ENCODE measurements at places on chromosomes 1 and 21.

GRCh38 chr1:51230501-51231078 lies 5.5 kb upstream of the RNF11 start:
- no peak for DNase-seq

- DNase-seq = no peak
Measured at GRCh38 chr1:159122005-159122621, 45.5 kb upstream of the AIM2 start.

DNA sequence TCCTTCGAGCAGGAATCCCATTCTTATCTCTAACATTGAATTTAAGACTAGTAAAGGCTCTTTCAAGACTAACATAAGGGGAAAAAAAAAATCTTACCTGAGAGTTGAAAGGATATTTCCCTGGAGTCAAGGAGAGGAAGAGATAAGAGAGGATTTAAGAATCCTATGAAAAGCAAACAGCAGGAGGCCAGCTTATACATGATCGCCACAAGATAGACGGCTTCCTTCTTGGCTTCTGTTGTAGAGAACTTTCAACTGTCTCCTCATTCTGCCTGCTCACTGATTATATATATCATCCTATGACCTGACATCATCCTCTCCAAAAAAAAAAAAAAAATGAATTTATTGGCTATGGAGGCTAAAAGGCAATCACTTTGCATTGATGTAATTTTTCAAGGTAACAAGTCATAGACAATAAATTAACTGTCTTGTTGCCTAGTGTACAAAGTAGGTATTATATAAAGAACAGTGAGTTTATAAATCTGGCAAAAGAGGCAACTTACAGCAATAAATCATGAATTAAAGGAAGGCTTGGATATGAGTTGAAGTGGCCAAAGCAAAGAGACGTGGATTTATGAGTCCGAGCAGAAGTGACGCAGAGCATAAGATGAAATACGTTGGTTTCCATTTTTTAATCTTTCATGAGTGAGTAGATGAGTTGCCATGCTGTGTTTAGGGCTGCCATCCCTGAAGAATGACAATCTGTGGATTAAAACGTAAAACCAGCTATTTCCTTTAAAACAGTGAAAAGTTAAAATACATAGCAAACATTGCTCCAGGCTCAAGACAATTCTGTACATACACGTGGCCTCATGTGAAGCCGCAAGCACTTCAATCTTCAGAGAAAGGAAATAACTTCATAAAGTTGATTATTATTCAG lies at the start of gene UTS2:
UTS2 (minus strand) TSS at position 262 of the 880 bp plus-strand sequence; CDS start at position 200, 62 bp downstream.
- no peak for DNase-seq

DNA sequence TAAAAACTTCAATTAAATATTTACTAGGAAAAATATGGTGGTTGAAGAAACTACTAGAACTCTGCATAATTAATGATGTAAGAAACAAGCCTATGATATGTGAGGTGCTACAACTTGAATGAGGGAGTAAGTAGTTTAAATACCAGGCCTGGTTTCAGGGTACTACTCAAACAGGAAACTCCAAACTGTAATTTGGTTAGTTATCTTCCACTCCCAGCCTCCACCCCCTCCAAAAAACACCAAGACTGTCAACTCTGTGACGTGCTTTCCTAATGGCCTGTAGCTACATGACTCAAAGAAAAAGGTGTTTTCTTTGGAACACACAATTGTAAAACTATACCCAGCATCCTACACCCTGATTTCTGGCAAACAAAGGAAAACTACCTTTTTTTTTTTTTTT lies 55.9 kb upstream of the RCC1 start:
- DNase-seq = no peak

DNA sequence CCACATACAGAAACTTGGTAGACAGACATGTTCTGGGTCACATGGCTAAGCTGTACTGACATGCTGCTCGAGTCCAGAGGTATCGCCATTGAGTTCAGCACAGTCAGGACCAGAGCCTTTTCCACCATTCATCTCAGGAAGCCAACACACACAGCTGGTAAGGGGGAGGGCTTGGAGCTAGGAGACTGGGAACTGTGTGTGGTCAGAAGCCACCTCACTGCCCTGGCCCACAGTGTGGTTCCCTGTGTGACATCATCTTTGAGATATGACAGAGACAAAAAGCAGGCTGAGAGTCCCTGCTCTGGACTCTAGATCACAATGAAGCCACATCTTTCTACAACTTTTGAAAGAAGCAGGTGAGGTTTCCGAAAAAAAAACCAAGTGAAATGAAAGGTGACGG lies 107.2 kb downstream of the SIM2 start:
- no peak for DNase-seq

DNA sequence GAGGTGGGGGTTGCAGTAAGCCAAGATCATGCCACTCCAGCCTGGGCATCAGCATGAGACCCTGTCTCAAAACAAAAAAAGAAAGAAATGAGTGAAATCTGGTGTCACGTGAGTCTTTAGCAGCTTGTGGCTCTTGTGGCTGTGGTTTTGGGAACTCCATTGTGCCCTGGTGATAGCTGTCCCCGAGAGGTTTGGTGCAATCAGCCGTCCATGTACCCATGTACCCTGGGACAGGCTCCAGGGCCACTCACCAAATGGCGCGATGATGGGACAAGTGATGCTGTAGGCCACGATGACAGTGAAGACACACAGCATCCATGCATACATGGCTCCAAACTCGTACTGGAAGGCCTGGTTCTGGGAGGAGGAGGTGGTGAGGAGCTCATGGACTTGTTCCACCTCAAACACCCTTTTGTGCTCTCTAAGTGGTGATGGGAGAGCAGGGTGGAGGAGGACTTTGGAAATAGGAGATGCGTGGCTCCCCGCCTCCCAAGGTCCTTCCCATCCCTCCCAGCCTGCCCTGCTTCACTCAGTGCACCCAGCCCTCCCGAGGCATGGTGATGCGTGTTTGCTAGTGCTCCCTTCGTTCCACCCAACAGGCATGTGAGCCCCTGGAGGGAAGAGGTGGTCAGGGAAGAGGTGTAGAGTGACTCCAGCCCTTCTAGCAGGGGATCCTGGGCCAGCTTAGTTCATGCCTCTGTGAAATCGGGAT lies 29.6 kb downstream of the TMEM63A start:
- DNase-seq = no peak

DNA sequence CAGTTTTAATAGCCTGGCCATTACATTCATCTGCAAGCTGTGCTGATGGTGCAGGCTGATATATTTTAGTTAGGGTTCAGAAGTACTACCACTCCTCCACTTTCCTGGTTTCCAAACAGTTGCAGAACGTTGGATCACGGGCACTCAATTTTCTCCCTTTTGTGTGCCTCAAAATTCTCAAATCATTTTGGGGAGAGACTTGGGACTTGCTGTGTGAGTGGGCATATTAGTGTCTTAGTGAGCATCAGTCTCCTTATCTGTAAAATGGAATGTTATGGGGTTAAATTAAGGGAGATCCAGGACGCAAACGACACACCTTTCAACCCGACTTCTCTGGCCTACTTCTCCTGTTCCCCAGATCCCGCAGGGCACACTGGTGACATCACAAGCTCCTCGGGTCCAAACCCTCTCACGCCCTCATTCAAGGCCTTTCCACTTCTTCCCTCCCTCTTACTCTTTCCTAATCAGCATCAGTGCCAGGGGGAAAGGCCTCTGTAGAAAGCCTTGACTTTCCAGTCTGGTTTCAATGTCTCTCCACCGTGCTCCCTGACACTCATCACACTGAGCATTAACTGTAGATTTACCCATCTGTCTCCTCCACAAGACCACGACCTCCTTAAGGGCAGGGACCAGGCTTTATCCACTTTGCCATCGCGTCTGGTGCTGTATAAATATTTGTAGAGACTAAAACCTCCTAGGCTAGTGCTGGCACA lies 1.2 kb downstream of the PIGP start:
- peak; percentile 52 for DNase-seq

GRCh38 chr1:184824691-184825323 lies 70.1 kb upstream of the EDEM3 start:
- DNase-seq = peak; percentile 36

Data from suppressor macrophage (primary cell).